ENCODE measurements at places on chromosomes 6 and 20.

DNA sequence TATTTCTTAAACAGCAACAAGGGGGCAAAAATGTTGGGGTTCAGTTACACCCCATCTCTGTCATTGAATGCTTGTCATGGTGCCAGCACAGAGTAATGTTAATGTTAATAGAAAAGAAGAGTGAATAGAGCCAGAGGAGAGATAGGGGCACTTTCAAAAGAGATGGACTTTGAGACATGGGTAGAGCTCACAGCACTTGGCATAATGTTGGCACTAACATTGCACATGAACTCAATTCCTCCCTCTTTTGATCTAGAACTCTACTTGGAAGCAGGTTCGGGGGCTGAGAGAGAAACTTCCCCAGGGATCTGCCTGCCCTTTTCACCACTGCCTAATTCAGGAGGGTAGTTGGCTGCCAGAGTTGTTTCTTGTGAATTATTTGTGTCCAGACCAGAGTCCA, 284.6 kb upstream of the PRND start:
- no peak for DNase-seq

DNA sequence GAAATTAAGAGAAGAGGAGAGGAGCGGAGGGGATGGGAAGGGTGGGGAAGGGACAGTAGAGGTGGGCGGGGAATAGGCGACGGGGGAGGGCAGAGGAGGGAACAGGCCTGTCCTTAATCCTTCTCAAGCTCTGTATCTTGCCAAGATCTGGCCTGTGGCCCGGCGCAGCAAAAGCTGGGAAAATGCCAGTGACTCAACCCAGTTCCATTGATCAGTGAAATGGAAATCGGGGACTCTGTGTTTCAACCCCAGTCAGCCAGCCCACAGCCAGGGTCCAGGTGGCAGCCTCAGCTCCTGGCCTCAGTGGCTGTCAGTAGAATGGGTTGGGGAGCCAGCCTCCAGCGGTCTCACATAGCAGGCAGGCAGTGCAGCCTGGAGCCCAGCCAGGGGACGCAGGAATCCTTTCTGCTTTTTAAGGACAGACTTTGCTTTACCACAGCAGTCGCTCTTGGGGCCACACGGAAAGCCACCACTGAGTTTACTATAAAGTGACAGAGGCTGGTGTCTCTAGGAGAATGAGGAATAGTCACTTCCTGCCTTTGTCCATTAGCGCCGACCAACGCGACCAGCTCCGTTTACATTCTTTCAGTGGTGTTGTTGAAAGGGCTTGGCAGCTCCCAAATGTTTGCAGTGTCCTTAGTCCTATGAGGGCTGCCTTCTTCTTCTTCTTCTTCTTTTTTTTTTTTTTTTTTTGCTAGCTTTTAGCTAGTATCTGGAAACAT, 128.0 kb downstream of the RIN2 start:
- no peak for DNase-seq

DNA sequence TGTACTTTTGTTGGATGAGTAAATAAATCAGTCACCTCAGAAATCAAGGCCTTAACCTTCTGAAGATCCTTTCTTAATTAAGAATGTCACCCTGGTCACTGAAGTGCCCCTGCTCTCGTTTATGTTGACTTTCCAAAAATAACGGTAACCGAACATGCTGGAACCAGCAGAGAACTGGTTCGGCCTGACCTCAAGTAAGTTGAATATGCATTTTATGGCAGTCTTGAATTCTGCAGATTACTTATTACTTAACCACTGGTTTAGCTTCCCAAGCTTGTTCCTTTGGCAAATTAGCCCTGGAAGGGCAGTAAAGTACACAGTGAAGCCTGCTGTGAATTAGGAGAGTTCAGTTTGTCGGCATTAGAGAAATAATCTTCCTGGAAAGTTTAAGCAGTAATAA, 12.2 kb downstream of the MAPRE1 start:
- DNase-seq: no peak

GRCh38 chr20:62581806-62582205, 60.5 kb upstream of the SLCO4A1 start:
- DNase-seq: peak; percentile 6

- DNase-seq: peak; percentile 28
Measured at GRCh38 chr6:121436960-121437850, 1.8 kb downstream of the GJA1 start.

- no peak for DNase-seq
Measured at GRCh38 chr6:148657048-148657447, 89.8 kb upstream of the UST start.

DNA sequence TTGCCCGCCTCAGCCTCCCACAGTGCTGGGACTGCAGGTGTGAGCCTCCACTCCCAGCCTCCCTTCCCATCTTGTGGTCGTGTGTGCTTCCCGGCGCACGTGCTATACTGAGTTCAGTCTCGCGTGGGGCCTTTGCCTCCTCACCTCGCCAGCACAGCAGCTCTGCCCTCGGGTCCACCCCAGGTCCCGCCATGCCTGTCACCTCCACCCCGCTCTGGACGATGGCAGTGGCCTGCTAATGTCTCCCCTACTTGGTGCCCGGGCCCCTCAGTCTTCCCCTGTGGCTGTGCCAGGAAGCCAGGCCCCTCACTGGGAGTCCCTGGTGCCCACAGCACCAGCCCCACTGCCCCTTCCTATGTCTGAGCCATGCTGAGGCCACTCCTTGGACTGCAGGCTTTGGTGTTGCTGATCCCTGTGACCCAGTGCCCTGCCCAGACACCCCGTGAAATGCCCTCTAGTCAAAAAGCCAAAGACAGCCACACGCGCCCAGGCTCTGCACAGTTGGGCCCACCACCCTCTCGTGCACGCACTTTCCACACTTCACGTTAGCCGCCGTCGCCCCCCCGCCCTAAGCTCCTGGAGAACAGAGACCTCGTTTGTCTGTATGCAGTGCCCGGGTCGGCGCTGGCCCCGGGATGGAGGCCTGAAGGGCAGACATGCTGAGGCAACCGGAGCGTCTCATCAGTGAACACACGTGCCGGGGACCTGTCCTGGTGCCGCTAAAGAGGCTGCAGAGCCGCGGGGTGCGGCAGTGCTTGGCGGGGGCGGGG, 14.3 kb downstream of the HRH3 start:
- no peak for DNase-seq

- no peak for DNase-seq
Measured at GRCh38 chr6:89217299-89217910, at the start of gene GABRR1. Gene GABRR1 (minus strand): TSS chr6:89217358. CDS start chr6:89217322, 36 bp downstream.

DNA sequence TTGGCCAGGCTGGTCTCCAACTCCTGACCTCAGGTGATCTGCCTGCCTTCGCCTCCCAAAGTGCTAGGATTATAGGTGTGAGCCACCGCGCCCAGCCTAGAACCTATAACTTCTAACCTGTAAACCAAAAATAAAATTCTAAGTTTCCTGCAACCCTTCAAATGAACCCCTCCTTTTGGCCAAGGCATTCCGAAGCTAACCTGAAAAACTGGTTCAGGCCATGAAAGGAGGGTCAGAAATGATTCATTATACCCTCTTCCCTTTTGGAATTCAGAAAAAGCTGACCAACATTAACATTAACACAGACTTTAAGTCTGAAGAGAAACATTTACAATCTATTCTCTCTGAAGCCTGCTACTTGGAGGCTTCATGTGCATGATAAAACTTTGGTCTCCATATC, 165.1 kb downstream of the TINAG start:
- no peak for DNase-seq

DNA sequence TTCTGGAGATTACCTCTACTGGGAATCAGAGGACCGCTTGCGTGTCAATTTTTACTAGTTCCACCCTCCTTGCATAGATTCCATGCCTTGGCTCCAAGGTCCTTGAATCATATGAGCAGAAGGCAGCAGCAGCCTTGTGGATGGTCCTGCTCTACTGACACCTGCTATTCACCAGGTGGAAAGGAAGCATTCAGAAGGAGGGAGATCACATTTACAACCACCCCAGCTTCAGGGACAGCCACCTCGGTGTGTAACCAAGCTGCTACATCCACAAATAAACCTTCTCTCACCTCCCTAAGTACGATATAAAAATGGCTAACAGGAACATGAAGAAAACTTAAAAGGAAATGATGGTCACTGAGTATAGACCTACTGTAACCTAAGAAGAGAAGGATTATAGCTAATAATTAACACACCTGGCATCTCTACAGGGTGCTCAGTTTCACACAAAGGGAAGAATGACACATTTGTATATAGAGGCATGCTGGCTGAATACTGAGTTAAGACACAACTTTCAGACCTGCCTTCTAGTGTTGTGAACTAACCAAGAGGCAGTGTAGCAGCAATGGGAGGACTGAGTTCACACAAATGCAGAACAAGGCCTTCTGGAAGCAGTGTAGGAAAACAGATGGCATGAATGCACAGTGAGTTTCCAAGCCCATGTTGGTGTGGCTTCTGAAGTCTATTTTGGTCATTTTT, 46.3 kb upstream of the SRPK1 start:
- no peak for DNase-seq

GRCh38 chr20:48749437-48749836, 78.4 kb downstream of the PREX1 start:
- DNase-seq: peak; percentile 71

DNA sequence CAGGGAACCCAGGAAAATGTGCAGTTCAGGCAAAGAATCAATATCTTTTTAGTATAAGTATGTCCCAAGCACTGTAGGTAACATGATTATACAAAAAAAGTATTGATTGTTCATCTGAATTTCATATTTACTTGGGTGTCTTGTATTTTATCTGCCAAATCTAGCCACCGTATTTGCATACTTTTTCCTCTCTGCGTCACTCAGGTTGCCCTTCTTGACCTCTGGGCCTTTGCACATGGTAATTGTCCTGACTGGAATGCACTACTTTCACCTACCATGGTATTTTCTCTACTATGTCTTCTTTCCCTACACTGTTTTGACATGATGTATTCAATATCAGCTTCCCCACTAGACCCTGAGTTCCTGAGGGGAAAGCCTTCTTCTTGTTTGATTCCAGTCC, 15.2 kb downstream of the GSTA3 start:
- DNase-seq: no peak

DNA sequence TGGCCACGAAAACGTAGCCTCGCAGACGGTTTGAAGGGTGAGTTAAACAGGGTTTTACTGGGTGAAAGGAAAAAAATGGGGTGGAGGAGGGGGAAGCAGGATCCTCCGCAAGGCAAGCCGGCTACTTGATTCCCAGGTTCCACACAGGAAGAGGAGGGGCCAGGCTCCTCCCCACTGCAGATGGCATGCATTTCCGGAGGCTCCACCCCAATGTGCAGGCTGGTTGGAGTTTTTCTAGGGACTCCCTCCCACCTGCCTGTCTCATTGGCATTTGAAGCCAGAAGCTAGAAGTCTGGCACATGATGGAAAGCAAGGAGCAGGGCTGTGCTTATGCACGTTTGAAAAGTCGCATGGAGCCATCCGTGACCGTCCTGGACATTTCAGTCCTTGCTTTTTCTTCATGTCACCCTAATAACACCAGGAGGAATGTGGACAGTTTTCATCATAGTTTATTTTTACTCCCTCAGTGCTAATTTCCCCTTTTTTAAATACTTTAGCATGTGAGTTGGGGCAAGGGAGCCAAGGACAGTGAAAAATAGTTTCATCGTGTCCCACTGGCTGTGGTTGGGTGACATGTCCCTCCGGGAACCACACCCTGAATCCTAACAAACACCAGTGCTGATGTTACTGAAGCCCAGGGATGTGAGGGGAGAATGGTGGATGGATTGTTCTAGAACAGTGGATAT, 100.1 kb upstream of the INSM1 start:
- peak; percentile 98 for DNase-seq

DNA sequence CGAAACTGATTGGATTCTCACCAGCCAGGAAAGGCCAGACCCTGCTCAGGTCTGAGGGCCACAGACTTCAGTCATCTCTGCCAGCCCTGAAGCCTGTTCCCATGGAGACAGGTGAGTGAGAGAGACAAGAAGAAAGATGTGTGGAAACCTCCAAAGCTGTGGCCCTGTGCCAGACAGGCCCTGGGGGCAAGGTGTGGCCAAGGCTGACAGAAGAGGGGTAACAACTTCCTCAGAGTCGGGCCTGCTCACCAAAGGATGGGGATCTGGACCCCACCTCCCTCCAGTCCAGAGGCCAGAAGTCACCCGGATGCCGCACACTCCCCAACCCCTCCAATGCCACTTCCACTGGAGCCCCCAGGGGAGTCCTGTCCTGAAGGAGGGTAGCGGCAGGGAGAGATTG, 73.6 kb downstream of the MDGA1 start:
- DNase-seq: peak; percentile 38

- no peak for DNase-seq
Measured at GRCh38 chr6:29629571-29629970, 3.4 kb downstream of the GABBR1 start.

DNA sequence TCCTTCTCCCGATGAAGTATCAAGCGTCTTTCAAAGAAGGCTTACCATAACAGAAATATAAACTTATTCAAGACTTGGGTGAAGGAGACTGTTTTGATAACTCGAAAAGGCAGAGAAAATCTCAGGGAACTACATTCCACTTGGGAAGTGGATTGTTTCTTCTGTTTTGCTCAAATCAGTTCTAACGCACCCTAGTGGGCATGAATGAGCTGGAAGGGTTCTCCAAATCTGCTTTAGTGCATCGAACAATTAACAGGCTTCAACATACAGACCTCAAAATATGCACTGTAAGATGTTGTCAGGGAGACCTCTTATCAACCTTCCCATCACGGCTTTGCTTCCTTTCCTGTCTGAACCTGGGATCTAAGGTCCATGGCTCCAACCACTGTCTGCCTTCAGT, 392.5 kb downstream of the CD83 start:
- DNase-seq: no peak

DNA sequence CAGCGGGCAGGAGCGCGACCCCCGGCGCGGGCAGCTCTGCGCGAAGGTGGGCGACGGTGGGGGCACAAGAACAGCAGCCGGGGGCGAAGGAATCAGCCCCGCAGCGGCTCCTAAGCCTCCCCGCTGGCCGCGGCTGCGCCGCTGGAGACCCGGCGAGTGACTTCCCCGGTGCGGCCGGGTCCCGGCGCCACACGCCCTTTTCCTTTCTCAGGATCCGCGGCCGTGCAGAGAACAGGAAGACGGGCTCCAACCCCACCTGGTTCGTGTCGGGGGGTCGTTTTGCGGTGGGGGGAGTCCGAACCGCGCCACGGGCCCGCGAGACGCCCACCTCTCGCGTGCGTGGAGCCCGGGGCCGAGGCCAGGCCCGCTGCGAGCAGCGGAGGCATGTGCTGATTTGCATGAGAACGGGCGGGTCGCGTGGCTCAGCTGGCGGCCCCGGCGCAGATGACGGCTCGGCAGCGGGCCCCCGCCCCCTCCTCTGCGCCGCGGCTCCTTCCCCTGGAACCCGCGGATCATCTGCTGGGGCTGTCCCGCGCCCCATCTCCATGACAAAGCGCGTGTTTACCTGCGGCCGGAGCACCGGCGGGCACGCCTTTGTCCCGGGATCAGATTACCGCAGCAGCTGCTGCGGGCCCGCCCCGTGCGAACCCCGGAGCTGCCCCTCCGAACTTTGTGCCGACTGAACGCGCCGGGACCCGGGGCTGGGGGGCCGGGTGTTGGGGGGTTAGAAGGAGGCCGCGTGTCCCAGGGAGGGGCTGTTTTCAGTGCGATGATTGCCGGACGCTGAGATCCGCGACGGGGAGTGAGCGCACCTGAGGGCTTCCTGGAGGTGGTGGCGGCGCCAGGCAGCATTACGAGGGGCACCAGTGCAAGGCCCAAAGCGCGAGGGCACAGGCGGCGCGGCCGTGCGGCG, 4.9 kb upstream of the DLL1 start:
- DNase-seq: no peak

- no peak for DNase-seq
Measured at GRCh38 chr6:32047539-32047854, 9.3 kb downstream of the CYP21A2 start.
